ENCODE measurements at places on chromosomes 12 and 14.

DNA sequence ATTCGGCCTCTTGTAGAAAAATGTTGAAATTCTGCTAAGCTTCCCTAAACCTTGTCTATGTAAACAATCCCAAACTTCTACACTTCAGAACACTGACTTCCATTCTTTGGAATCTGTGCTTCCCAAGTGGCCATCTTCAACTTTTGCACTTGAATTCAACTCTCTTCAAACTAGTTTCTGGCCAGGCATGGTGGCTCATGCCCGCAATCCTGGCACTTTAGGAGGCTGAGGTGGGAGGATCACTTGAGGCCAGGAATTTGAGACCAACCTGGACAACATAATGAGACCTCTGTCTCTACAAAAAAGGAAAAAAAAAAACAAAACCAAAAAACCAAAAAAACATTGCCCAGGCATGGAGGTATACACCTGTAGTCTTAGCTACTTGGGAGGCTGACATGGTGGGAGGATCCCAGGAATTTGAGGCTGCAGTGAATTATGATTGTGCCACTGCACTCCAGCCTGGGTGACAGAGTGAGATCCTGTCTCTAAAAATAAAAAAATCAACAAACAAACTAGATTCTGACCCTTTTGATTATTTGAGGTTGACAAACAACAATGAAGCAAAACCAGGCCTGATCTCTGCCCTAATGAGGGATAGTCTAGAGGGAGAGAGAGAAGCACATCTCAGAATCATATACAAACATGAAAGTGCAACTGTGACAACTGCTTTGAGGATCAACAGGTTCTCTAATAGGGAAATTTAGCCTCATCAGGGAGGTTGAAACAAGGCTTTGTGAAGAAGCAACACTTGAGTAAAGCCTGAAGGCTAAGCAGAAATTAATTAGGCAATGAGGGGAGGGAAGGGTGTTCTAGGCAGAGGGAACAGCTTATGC lies 11.6 kb upstream of the C12orf75 start:
- no peak for DNase-seq

- no peak for DNase-seq
Measured at GRCh38 chr12:112163471-112163991, 38.2 kb downstream of the TRAFD1 start.

DNA sequence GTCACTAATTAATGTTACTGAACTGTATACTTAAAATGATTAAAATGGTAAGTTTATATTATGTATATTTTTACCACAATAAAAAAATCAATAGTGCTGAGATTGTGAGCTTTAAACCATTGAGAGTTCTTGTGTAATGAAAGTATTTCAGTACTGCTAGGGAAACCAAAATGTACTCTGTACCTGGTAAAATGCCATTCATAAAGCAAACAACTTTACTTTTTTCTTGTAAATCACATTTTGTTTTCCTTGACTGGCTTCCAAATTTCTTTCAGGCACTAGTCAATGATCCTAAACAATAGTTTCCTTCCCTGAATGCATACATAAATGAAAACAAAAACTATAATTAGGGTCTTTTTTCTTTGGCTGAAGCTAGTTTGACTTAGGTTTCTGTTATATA lies 29.4 kb upstream of the SNRPF start:
- DNase-seq = peak; percentile 10

GRCh38 chr12:131192951-131193350 lies 239.2 kb downstream of the ADGRD1 start:
- DNase-seq = no peak

- DNase-seq = no peak
Measured at GRCh38 chr12:1962051-1963020, 41.9 kb downstream of the DCP1B start.

All from choroid plexus epithelial cell (primary cell).